Naive thymus-derived CD4-positive, alpha-beta T cell (primary cell): ENCODE measurements at places on chromosomes 4 and X.

DNA sequence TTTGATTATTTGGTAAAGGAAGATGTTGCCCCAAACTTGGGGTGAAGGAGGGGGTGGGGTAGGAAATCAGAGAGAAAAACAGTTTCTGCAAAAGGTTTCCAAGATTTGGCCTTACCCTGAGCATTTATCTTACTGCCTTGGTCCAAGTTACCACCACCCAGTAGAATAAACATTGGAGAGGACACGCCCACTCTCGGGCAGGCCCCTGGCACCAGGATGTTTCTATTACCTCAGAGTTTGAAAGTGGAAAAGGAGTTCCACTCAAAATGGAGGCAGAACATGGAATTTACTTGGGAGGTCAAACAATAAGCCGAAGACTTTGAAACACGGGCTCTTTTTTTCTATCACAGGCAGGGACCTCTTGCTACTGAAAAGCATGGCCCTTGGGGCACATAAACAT lies 113.7 kb downstream of the CHRNA9 start:
- DNase-seq = no peak

- DNase-seq = no peak
Observed at GRCh38 chr4:95108883-95109421, 351.2 kb downstream of the BMPR1B start.

GRCh38 chrX:77275392-77275791 lies 171.8 kb upstream of the FGF16 start:
- DNase-seq = no peak

DNA sequence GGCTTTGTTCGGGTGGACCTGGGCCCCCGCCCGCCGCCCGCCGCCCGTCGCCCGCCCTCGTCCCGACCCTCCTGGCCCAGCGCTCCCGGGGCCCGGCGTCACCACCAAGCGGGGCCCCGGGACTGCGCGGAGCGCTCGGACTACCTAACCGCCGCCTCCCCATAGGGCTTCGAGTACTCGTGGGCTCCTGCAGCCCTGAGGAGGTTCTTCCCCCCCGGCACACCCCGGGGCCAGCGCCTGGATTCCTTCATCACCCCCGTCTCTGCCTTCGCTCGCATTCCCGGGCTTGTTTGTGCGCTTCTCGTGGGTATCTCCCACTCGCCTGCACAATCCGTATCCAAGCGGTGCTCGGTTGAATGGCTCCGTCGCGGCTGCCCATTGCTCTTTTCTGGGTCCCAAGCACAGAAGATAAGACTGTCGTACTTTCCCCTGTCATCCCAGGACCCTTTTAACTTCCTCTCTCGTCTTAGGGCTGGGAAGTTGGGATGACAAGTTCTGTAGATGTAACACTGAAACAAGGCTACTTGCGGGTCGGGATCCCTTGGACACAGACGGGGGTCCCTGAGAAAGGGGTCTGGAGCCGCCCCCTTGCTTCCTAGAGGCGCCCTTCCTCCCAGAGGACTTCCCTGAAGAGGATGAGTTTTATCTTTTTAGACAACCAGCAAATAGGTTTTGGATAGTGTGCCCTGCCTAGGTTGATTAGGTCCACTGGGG lies 565 bp downstream of the MOB1B start:
- DNase-seq = no peak

- no peak for DNase-seq
Observed at GRCh38 chr4:15250021-15250441, 177.8 kb upstream of the C1QTNF7 start.

- DNase-seq = no peak
Observed at GRCh38 chrX:129427267-129427666, 96.0 kb downstream of the SMARCA1 start.

DNA sequence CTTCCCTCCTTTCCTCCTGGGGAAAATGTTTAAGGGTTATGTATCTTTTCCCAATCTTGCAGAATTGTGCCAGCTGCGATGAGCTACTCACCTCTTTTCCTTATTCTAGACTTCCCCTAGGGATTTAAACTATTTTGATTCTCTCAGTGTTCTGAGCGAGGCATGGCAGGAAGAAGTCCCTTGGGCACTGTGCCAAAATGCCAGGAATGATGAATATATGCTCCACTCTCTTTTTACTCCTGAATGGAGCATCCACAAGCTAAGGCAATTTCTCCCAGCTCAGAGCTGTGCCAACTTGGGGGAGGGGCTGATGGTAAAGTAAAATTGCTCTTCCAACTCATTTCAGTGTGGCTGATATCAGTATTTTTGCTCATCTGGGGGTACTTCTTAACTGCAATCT lies 4.0 kb upstream of the C4orf17 start:
- no peak for DNase-seq

GRCh38 chr4:37138789-37139188 lies 105.8 kb upstream of the NWD2 start:
- no peak for DNase-seq

- DNase-seq = no peak
Observed at GRCh38 chrX:135345107-135345589, 35.9 kb downstream of the ETDC start.

- DNase-seq = no peak
Observed at GRCh38 chr4:965766-966134, 7.6 kb downstream of the DGKQ start.

DNA sequence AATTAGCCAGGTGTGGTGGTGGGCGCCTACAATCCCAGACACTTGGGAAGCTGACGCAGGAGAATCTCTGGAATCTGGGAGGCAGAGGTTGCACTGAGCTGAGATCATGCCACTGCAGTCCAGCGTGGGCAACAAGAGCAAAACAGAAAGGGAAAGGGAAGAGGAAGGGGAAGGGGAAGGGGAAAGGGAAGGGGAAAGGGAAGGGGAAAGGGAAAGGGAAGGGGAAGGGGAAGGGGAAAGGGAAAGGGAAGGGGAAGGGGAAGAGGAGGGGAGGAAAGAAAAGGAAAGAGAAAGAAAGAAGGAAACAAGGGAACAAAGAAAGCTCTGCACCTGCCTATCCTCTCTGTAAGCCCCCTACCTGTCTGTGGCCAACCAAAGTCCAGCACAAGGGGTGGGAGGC lies 35.2 kb downstream of the FAM53A start:
- DNase-seq = no peak

- no peak for DNase-seq
Observed at GRCh38 chr4:87052615-87053014, 117.8 kb downstream of the AFF1 start.

- no peak for DNase-seq
Observed at GRCh38 chrX:106734827-106735226, 8.3 kb downstream of the RNF128 start.
